Foreskin melanocyte (primary cell): ENCODE measurements at places on chromosomes 4 and X.
A peak's percentile ranks its signal among the peaks of the same experiment; 100 is the strongest.

GRCh38 chrX:118215346-118215745 lies 98.7 kb upstream of the KLHL13 start:
- no peak for DNase-seq

DNA sequence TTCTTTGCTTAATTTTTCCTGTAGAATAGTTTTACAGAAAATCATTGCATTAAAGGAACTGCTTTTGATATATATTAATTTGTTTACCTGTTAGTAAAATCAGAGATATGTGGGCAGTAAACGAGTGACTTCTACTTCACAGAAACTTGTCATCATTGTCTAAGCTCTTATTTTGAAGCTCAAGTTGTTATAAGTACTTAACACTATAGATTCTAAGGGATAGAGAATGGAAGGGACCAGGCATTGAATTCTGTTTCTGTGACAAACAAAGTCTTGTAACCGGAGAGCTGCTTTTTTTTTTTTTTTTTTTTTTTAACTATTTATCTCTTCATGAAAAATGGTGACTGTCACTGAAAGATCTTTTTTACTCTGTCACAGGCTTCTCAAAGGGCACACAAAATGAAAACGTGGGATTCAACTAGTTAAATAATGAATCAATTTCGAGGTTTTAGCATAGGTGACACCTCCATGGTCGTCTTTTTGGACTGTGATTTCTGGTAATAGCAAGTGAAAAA lies 14.4 kb downstream of the STK26 start:
- DNase-seq: no peak

DNA sequence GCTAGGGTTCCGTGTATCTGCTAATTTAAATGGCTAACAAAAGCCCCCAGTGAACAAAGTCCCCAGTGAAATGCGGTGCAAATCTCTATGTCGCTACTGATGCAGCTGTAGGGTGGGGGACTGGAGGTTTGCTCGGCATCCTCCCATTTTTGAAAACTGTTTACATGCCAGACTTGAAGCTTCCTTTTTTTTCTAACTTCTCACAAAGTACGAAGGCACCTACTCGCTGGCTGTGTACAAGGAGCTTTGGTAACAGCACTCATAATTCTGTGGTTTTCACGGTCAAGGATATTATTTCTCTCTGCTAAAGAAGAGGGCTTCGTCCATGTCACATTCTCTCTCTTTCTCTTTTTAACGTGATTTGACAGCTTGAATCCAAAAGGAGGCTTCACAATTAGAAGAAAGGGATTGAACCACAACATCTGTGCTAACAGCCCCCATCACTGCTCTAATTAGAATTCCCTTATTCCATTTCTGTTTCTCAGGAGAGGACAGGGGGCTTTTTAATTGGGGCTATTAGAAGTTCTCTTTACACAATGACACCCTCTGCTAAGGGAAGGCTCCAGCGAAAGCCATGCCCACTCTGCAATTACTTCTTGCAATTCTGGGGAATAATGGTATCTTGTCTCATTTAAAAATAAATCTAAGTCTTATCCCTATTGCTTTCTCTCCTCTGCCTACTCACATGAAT lies 46.7 kb downstream of the TMEM156 start:
- no peak for DNase-seq

- peak; percentile 22 for DNase-seq
These were observed 884 bp downstream of the RELL1 start for GRCh38 chr4:37685161-37685822.

DNA sequence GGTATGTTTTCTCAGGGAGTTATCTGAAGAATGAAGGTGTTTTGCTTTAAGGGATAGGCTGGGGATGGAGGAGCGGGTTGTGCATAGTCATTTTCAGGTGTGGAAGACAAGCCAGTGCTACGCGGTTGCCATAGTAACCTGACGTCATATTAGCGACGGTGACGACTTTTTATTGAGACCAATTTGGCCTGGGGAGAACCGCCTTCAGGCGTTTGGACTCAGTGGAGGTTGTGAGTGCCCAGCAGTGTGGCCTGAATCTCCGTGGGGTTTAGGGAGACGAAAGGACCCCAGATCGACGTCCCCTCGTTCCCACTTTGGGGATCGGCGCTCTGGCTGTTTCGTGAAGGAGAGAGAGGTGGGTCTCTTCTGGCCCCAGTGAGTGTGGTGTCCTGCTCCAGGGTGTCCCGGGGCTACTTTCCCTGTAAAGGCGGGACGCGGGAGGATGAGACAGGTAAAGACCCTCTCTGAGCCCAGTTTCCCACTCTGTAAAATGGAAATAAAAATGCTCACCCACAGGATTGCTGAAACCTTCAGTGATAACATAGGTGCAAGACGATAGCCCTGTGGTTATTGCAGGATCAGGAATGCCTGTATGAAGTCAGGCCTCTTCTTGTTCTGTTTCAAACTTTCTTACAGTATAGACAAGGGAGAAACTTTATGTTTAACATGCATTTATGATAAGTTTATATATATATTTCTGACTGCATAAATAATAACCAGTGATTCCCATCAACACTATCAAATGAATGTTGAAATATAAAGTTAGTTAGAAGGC lies 48.6 kb downstream of the GPRASP3 start:
- DNase-seq: peak; percentile 51

GRCh38 chr4:535924-536281 lies 36.9 kb downstream of the PIGG start:
- DNase-seq: no peak

- DNase-seq: no peak
These were observed 320.2 kb upstream of the PRPS2 start for GRCh38 chrX:12471061-12471460.

- DNase-seq: no peak
These were observed 213.2 kb downstream of the ARHGAP24 start for GRCh38 chr4:85688055-85688740.

DNA sequence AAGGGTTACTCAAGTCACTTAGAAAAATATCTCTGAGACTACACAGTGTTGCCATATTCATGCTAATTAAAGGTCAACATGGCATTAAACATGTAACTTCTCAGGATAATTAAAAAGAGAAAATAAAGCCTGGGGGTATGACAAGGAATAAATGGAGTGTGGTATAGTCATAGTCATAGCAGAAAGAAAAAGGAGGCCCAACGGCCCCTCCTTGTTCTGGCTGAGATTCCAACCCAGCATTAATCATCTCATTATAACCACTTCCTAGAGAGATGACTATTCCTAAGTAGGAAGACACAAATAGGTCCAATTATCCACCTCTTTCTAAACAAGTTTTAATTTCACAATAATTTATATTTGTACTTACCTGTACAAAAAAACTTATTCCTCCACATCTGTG lies 778.4 kb upstream of the AADAT start:
- DNase-seq: peak; percentile 45

DNA sequence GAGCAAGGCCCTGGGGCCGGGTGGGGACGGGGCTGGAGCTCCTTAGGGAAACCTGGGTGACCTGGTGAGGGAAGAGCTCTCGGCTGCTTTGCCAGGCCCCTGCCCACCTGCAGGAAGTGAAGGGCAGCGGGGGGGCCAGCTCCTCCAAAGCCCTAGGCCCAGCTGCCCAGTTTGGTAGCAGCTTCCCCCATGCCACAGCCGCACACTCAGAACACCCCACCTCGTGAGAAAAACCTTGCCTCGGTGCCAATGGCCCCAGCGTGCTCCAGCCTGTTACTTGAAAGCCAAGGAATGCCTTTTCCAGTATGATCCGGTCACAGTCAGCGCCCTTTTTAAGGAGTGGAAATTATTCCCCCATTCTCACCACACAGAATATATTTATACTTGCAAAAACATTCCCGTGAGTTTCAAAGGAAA lies 38.3 kb downstream of the ACOX3 start:
- DNase-seq: no peak

DNA sequence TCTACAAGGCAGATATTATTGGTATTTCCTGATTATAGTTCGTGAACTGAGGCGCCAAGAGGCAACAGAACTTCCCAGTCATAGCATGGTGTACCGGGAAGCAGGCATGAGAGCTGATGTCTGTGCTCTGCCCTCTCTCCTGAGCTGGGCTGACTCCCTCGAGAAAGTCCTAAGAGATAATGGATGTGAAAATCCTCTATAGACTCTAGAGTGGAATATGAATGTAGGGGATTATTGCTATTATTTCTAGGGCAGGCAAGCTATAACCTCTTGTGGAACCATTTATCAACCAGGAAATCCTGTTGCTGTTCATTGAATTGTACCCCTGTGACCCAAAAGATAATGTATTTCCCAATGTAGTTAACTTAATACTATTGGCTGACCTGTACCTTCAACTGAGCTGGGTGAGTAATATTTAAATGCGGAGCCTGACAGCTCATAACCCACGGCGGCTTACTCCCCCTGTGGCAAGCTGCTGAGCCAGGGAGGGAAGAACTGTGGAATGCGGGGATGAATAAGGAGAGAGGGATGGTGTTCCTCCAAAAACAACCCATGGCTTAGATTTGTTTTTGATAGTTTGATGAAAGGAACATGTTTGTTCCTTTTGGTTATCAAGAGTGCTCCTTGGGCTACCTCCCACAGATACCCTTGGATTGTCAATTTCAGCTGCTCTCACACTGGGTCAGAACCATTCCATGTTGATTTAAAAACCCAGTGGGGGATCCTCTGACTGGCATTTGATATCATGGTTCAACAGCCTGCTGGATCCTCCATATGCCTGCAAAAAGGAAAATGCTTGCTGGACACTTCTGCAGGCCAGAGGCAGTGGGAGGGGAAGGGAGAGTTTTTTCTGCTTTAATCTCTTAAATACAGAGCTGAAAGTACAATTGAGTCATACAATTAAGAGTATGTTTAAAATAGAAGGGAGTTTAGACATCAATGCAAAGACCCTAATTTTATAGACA lies 339.0 kb upstream of the BOD1L1 start:
- DNase-seq: no peak

DNA sequence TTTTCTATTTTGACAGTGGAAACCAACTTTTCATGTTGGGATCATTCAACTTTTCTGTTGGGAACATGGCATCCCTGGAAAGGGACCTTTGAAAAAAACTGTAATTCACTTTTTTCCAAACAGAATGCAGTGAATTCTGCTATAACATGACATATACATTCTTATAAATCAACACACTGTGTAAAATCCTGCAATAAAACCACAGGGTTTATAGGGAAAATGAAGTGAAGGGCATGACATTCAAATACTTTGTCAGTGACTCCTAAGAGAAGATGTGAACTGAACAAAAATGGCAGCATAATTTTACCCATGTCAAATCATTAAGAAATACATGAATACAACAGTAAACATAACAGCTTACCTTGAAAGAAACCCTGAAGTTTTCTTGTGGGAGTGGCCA lies 264.5 kb upstream of the ANKRD50 start:
- DNase-seq: no peak

- no peak for DNase-seq
These were observed 73.3 kb downstream of the SHOX start for GRCh38 chrX:703866-704265.

- DNase-seq: no peak
These were observed 578.8 kb downstream of the ANKRD50 start for GRCh38 chr4:124133753-124134152.

GRCh38 chr4:119315036-119315435 lies 6.9 kb downstream of the FABP2 start:
- no peak for DNase-seq

DNA sequence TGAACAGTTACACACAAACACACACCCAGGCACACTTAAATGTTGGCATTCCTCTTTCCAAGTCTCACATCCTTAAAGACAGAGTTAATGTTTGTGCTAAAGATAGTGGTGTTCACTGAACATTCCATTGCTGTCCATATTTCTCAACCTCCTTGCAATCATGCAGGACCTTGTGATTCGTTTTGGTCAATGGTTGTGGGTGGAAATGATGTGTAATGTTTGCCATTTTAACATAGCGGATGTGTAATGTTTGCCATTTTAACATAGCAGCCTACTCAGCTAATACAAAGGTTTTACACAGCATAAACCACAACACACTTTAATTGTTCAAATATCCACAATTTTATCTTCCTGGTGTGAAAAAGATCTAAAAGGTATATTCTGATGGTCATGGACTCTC lies 93.9 kb downstream of the CEP44 start:
- DNase-seq: peak; percentile 61

DNA sequence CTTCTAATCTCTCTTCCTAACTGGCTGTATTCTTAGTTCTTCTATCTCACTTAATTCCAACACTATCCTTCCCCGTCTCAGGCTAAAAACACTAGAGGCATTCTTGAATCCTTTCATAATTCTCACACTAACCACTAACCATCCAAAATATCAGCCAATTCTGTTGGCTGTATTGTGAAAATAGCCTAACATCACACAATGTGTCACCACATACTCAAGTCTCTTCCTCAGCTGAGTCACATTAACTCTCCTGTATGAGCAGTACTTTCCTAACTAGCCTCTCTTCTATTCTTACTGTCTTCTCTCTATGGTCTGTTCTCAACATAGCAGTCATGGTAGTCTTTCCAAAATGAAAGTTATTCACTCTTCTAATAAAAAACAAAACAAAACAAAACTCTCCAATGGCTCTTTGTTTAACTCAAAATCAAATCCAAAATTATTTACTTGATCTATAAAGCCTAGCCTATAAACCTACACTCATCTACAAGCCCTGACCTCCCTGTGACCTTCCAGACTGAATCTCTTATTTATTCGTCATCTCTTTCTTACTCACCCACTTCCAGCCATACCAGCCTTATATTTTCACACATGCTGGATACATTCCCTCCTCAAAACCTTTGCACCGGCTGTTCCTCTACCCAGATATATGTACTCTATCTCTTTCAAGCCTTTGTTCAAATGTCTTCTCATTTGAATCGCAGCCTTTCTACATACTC lies 445.9 kb downstream of the TLL1 start:
- no peak for DNase-seq

GRCh38 chr4:89949782-89950387 lies 55.2 kb downstream of the MMRN1 start:
- no peak for DNase-seq

DNA sequence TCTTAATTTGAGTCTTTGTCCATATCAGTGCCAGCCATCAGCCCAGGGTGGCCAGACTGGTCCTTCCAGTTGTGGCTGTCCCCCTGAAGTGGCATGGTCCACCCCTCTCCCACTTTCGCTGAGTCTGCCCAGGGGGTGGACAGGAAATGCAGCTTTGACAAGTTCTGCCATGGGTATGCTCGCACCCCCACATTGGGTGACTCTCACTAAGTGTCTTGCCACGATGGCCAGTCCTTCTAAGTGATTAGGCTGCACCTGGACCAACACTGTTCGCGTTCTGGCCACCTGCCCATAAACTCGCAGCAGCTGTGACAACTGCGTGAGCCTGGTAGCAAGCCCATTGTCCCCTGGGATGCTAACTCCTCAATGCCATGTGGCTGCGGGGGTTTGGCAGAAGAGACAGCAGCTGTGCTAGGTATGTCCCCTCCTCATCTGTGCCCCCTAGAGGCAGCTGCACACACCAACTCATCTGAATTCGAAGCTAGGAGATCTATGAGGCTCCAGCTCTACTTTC lies 10.0 kb upstream of the LNX1 start:
- no peak for DNase-seq

DNA sequence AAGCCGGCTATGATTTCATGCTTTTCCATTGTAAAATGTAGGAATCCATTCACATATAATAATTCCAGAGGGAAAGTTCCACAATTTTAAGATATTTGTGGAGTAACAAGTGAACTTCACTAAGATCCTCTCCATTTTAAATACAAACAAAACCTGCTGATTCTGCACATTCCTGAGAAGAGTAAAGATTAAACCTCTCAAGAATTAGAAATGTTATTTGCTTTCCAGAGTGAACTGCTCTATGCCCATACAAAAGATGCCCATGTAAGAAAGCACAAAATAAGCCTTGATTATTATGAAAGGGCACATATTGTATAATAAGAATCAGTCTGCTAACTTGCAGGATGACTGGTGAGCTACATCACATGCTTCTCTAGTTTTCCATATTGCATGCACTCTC lies 241.5 kb downstream of the COX18 start:
- no peak for DNase-seq
